Fibroblast of lung (primary cell): ENCODE measurements at places on chromosomes 7 and 10. TPM values are rescaled to one million over a fixed set of nuclear protein-coding genes. Genes with fewer than 3 reads are reported as not detected.

CPA4 gene
- total RNA-seq = 6.4 and 20.0 TPM in 2 replicates

CHAT gene
- not detected in 2 replicates for total RNA-seq

ST8SIA6 gene
- total RNA-seq = under 0.01 and 0.26 TPM in 2 replicates

ICA1 gene
- total RNA-seq = under 0.01 and 0.17 TPM in 2 replicates

PPP1R17 gene
- total RNA-seq = not detected in 2 replicates

AS3MT gene
- total RNA-seq = 8.1 and 10.5 TPM in 2 replicates

GNGT1 gene
- not detected in 2 replicates for total RNA-seq
